Stimulated activated CD4-positive, alpha-beta T cell treated with anti-CD3 and anti-CD28 coated beads, TNF-alpha, amount 100 ng/mL, for 24 hours (primary cell): ENCODE measurements at places on chromosomes 16 and 17.

DNA sequence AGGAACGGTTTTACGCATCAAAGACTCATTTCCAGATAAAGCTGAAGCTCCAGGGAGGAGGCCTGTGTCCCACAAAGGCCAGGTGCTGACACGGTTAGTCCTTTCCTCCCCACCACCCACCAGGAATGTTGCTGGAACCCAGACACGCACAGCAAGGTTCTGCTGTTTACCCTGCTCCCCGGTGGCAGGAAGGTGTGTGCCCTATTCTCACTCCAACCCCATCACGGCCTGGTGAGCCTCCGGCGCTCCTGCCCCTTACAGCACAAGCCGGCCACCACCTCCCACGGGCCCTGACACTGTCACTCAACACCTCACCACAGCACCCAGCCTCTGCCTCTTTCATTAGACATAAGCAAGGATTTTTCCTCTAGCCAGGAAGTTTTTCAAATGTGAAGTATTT lies 47.8 kb downstream of the ANKRD11 start:
- no peak for DNase-seq

- DNase-seq = no peak
Measured at GRCh38 chr16:71515026-71515425, 11.2 kb upstream of the CHST4 start.

DNA sequence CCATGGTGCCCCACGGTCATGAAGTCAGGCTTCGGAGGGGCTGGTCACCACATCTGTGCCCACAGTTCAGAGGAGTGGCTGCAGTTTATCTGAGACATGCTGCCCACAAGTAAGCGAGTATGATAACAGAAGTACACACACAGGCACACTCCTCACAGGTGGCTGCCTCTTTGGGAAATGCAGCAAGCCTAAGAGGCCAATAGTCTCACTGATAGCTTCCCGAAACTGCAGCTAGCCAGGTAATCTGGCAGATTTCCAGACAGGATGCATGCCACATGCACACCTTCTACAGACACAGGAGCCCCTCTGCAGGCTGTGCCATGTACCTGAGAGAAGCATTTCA lies 12.6 kb upstream of the GFOD2 start:
- no peak for DNase-seq

GRCh38 chr16:11032922-11033291 lies 88.5 kb downstream of the CLEC16A start:
- DNase-seq = no peak

DNA sequence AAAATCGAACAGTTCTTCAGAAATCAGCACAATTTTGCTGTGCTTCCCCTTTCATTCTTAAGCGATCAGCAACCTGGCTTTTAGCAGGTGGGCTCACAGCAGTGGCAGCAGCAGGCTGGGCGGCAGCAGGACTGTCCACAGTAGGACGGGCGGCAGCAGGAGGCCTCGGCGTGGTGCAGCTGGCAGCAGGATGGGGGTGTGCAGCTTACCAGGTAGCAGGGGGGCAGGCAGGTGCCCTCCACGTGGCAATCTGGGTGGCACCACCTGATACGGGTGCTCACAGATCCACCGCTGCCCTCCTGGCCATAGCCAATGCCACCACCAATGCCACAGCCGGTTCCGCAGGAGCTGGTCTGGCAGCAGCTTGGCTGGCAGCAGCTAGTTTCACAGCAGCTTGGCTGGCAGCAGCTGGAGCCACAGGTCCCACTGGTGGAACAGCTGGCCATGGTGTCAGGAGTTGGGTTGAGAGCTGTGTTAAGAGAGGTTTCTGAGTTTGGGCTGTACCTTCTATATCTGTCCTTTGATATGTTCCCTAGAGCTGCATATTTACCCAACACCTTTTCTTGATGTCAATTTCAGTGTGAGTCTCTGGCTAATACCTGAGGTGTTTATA lies at the start of gene KRTAP1-4:
Gene KRTAP1-4, minus strand, starts transcription at position 563 of the 613 bp plus-strand sequence. Its CDS starts 117 bp downstream, at position 446.
- DNase-seq = no peak

- no peak for DNase-seq
Measured at GRCh38 chr17:8520981-8521380, 85.3 kb downstream of the NDEL1 start.

DNA sequence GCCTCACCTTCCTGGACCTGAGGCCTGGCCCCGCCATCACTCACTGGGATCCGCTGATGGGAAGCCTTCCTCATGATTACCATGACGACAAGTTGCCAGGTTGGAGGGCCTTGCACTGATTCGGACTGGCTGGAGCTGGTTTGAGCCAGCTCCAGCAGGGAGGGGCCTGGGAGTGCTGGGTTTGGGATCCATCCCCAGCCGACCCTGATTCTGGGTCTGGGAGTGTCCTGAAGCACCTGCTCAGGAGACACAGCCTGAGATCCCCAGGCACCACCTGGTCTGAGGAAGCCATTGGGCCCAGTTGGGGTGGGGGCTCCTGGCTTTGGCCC lies 5.9 kb upstream of the BAIAP3 start:
- DNase-seq = no peak

GRCh38 chr17:17692353-17693252 lies 11.3 kb downstream of the RAI1 start:
- DNase-seq = no peak

GRCh38 chr16:87457061-87457611 lies 35.7 kb downstream of the ZCCHC14 start:
- no peak for DNase-seq

DNA sequence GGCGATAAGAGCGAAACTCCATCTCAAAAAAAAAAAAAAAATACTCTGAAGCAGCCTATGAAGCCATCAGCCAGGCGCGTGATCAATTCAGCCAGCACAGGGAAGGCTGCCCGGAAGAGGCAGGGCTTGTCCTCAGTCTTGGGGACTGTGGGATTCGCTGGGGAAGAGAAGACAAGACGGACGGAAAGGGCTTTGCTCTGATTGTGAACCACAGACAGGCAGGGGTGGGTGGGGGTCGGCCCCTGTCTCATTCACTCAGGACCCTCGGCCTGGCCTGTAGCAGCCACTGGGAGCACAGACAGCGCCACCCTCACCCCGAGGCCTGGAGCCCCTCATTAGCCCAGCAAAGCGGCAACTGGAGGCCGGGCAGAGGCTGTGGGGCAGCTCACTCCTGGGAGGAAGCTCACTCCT lies 37.2 kb downstream of the ABR start:
- DNase-seq = no peak

- no peak for DNase-seq
Measured at GRCh38 chr16:13594823-13595222, 325.1 kb upstream of the ERCC4 start.

- no peak for DNase-seq
Measured at GRCh38 chr17:28133562-28133970, 91.1 kb downstream of the NLK start.
